Stimulated activated CD8-positive, alpha-beta memory T cell treated with anti-CD3 and anti-CD28 coated beads, Interleukin-15, amount 100 ng/mL, for 4 hours (primary cell): ENCODE measurements at places on chromosomes 1 and 21.

GRCh38 chr21:27813750-27814149 is 846.9 kb upstream of the ADAMTS5 start:
- DNase-seq = no peak

GRCh38 chr1:21867451-21867996 is 55.5 kb downstream of the LDLRAD2 start:
- DNase-seq = no peak

GRCh38 chr1:99497690-99498089 is 148.2 kb upstream of the PALMD start:
- no peak for DNase-seq

- DNase-seq = no peak
Measured at GRCh38 chr1:242454262-242455051, 70.0 kb downstream of the PLD5 start.

- no peak for DNase-seq
Measured at GRCh38 chr1:68111519-68112436, 61.4 kb upstream of the DIRAS3 start.

- no peak for DNase-seq
Measured at GRCh38 chr1:8976338-8976737, 30.7 kb downstream of the CA6 start.

DNA sequence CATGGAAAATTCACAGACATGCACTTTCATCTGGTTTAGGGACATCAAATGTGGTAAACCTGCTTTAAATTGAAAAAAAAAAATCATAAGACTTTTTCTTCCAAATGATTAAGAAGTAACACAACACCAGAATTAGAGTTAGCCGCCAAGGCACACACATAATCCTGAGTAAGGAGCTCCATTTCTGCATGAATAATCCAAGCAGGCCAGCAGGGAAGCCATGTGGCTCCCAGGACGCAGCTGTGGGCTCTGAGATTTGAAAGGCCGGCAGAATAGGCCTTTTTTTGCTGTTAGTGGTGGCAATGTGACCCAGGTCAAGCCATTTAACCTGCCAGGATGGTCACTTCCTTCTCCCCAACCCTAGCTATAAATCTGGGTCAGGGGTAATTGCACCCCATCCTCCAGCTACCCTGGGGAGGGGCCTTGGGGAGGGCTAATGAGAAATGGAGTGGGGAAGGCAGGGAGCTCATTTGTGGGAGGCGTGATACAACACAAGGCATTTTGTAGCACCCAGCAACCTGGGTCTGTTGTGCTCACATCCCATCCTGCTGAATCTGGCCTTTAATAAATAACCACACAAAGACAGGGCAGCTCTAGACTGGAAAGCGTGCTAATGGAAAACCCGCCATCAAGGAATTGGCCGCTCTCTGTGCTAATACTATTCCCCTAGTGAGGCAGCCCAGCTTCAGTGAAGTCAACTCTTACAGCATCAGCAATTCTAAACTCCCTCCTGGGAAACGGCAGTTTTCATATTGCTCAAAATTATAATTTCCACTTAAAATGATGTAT is 178.5 kb downstream of the RHOU start:
- no peak for DNase-seq

DNA sequence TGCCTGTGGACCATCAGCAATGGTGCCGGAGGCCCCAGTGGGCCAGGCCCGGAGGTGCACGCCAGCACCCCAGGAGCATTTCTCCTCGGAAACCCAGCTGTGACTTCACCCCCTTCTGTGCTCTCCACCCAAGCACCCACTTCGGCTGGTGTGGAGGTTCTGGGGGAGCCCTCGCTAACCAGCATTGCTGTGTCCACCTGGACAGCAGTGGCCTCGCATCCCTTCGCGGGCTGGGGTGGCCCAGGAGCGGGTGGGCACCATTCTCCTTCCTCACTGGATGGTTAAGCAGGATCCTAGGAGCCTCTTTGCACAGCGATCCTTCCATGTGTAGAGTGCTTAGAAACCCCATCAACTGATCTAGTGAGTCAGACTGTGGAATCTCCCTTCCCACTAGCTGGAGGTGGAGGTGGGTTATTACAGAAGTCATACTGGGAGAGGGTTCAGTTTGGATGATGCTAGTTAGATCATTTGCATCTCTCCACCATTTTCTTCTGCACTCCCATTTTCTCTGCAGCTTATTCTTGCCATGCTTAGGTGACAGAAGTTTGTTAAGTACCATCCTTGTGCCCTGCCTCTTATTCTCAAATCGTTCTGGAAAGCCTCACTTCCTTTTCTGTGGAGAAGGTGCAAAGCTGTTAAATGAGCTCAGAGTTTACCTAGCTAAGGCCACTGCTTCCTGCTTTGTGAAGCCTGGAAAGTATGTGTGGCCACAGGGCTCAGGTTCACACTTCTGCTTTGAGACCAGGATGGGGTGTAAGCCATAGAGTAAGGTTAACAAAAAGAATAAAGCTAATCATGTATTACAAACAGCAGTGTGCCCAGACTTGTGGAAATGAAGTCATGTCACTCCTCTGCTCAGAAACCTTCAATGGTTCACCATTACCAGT is 32.3 kb downstream of the TBX19 start:
- no peak for DNase-seq

DNA sequence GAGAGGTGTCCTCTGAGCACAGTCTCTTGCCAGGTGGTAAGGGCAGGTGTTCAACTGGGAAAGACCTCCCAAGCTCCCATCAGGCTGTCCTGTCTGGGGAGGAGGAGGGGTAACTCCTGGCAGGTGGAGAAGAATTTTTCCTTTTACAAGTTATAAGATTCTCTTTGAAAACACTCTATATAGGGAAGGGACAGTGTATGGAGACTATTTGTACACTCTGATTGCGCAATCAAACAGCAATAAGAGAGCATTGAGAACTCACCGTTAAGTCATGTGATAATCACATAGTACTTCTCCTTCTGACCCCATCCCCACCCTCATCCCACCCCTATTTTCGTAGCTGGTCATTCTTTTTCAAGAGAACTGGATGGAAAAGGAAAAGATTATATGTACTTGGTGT is 179.3 kb upstream of the ZNF644 start:
- DNase-seq = no peak

GRCh38 chr1:201153474-201154388 is 543 bp downstream of the TMEM9 start:
- no peak for DNase-seq

- no peak for DNase-seq
Measured at GRCh38 chr1:21510113-21510493, 880 bp downstream of the ALPL start.

- DNase-seq = no peak
Measured at GRCh38 chr21:46567348-46567747, 37.5 kb downstream of the S100B start.

DNA sequence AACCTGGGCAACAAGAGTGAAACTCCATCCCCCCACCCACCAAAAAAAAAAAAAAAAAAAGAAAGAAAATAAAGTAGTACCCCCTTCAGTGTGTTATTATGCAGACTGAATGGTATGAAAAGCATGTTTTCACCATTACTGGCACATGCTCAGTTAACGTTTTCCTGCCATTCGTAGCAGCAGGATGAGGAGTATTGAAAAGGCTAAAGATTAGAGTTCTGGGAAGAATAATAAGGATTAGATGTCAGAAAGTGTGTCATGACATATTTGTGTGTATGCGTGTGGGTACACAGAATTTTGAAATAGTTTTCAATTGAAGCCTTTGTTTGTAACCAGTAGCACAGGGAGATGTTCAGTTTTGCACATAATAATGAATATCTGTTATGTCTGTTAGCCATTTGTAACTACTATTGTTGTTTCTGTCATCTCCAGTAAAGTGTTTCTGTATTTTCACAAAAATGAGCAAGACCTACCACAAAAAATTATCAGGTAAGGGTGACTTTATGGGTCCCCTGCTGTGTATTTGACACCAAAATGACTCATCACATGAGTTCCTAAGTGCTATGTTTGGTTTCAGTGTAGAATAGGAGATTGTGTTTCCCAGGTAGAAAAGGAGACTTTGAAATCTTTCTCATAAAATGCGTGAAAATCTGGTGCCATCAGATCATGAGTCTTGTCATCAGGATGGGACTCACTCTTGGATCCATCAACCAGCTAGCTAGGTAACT is 358.9 kb downstream of the DISC1 start:
- DNase-seq = no peak

- no peak for DNase-seq
Measured at GRCh38 chr1:3847081-3847480, 9.9 kb downstream of the CEP104 start.

GRCh38 chr1:154225370-154225769 is 4.6 kb downstream of the UBAP2L start:
- DNase-seq = no peak

- peak; percentile 26 for DNase-seq
Measured at GRCh38 chr21:46056450-46056903, 41.4 kb upstream of the COL6A2 start.

GRCh38 chr1:51541313-51542050 is 22.4 kb upstream of the EPS15 start:
- DNase-seq = no peak

DNA sequence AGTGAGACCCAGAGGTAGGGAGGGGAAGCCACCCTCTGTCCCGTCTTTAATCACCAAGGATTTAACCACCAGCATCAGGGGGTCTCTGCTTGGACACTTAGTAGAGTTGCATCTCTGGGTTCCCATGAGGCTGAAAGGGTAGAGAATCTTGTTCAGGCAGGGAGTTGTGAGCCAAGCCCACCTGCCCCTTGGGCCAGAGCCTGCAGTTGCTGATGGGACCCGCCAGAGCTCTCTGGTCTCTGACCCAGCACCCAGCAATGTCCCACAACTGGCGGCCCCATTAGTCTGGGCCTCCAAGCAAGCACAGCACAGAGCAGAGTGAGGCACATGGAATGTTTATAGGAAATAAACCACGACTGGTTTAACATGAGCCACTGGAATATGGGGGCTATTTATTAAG is 166.3 kb downstream of the TRIM33 start:
- no peak for DNase-seq

GRCh38 chr1:4115191-4115900 is 215.3 kb upstream of the C1orf174 start:
- no peak for DNase-seq

- DNase-seq = no peak
Measured at GRCh38 chr1:156600733-156601121, 552 bp downstream of the GPATCH4 start.

- DNase-seq = no peak
Measured at GRCh38 chr21:39041816-39042215, 141.4 kb downstream of the PSMG1 start.

- no peak for DNase-seq
Measured at GRCh38 chr21:42404539-42404938, 837 bp downstream of the UBASH3A start.

GRCh38 chr1:111406321-111406768 is 21.2 kb downstream of the OVGP1 start:
- no peak for DNase-seq

DNA sequence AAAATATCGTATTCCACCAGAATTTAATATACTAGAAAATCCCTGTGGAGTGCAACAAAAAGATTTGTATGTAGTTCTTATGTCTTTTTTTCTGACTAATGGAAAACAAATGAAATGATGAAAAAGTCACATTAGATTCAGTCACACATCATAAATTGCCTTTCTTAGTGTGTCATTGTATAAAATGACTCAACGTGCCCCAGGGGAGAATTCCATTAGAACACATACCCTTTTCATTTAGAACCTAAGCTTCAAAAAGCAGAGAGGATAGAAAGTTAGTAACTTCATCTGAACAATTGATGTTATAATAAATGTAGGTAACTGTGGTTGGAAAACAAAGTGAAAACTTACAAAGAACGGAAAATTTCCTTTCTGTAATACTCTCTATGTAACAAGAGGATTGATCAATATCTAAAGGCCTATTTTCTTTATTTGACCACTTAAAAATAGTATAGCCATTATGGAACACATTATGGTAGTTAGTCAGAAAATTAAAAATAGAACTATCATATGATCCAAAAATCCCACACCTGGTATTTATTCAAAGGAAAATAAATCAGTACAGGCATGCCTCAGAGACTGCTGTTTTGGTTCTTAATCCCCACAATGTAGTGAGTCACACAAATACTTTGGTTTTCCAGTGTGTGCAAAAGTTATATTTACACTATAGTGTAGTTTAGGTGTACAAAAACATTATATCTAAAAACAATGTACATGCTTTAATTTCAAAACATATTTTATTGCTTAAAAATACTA is 1016.1 kb downstream of the KCNT2 start:
- DNase-seq = no peak

GRCh38 chr1:41976671-41977070 is 57.9 kb upstream of the HIVEP3 start:
- DNase-seq = no peak

DNA sequence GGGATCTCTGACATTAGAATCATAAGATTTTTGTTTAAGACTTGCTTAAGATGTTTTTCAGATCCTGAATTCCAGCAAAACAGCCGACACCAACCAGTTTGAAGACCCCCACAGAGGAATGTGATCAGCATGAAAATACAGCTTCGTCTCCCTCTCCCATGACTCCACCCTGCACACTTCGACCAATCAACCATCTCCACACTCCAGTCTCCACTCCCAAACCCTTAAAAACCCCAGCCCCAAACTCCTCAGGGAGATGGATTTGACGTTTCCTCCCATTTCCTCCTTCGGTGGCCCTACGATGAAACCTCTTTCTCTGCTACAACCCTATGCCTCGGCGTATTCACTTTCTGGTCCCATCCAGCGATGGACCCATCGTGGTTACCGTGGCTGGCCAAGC is 30.1 kb upstream of the KIF26B start:
- DNase-seq = no peak

GRCh38 chr1:94624203-94624602 is 82.6 kb upstream of the F3 start:
- no peak for DNase-seq

DNA sequence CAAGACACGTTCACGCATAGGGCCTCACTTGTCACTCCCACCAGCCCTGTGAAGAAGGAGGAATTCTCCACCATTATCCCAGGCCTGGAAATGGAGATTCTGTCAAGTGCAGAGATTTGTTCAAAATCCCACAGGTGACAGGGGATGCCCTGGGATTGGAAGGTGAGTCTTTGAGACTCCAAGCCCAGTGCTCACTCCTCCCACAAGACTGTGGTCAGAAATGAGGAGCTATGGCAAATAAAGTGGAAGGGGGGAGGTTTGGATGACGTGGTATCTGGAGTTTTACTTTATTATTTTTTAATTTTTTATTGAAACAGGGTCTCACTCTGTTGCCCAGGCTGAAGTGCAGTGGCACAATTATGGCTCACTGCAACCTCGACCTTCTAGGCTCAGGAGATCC is 12.8 kb upstream of the FOXO6 start:
- DNase-seq = no peak

- DNase-seq = peak; percentile 19
Measured at GRCh38 chr1:156281281-156281680, 1.3 kb downstream of the SMG5 start.

DNA sequence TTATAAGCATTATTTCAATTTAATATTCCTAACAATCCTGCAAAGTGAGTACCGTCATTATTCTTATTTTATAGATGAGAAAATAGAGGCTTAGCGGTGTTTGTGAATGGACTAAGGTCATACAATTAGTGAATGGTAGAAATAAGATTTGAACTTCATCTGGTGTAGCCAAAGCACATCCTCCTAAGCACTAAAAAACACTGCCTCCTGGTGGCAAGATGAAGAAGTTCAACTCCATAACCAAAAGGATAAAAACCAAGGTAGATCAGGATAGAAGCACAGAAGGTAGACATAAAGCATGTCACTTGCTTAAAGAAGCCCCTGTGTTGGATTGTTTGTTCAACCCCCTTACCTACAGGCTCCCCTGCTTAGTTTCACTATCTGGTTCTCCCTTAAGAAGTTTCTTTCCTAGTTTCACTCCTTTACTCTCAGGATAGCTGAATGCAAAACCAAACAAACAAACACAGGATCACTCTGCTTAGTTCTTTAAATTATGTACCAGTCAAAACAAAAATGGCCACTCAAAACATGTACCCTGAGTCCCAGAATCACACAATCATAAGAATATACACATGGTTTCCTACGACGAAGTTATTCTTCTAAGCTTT is 12.7 kb upstream of the AIM2 start:
- DNase-seq = no peak
